Stimulated activated CD8-positive, alpha-beta memory T cell treated with anti-CD3 and anti-CD28 coated beads, Interleukin-4, amount 100 ng/mL, for 4 hours (primary cell): ENCODE measurements at places on chromosomes 6 and 20.

DNA sequence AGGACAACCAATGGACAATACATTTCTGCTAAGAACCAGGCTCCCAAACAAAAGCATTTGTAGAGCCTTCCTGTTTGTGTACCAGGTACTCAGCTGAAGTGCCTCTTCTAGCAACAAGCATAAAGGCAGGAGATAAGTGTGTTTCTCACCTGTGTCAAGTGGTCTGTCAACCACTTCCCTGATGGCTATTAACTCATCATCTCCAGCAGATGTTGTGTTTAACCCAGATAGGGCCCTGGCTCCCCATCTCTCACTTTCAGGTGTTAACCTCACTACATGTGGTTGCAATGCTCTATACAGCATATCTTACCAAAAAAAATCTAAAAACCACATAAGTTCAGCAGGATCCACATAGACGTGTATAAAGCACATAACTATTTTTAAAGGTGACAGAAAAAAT is 9.6 kb upstream of the IL17A start:
- DNase-seq = no peak

GRCh38 chr6:38273325-38273724 is 366.4 kb downstream of the BTBD9 start:
- no peak for DNase-seq

GRCh38 chr20:55936209-55936595 is 69.1 kb downstream of the CBLN4 start:
- DNase-seq = no peak

DNA sequence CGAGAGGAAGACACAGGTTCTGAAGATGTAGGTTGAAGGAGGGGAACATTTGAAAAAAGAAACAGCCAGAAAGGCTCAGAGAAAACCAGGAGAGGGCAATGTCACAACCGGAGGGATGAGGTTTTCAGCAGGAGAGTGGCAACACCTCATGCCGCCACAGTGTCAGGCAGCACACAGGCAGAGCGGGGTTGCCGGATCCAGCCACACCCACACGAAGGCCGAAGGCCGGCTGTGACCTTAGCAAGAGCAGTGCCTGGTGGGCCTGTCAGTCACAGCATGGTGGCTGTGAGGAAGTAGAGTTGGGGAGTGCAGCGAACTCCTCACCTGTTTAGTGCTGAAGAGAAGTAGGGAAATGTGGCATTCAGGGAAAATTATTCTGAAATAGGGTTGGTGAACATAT is 14.0 kb downstream of the HDDC2 start:
- DNase-seq = no peak

DNA sequence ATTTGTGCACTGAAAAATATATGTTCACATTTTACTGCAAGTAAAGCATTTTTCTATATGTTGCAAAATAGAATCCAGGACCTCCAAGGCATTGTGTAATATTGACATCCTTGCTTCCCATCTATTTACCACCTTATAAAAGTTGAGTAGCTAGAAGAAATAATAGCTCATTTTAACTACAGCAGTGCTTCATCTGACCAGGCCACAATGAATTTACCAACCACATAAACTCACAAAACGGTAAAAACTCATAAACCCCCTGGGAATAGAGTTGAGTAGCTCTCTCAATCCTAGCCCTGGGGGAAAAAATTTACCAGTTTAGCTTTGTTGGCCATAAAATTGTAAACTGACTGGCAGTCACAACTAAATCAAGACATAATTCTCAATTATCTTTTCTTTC is 3.9 kb downstream of the ATXN1 start:
- no peak for DNase-seq

DNA sequence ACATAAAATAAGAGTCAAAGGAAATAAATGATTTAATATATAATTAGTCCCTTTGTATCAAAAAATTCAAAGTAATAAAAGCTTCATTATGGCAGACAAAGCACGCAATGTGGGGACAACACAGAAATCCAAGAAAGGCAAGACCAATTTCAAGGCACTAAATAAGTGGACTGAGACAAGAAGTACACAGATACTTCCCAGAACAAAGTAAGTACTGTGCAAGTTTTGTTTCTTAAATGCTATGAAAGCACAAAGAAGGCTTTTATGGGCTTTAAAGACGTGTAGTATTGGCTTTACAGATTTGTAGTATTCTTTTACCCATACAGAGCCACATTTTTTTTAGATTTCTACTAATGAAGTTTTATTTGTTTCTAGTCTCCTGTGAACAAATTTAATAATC is 174.6 kb downstream of the TRDN start:
- no peak for DNase-seq

- DNase-seq = no peak
Observed at GRCh38 chr20:52936351-52937340, 35.5 kb upstream of the TSHZ2 start.

DNA sequence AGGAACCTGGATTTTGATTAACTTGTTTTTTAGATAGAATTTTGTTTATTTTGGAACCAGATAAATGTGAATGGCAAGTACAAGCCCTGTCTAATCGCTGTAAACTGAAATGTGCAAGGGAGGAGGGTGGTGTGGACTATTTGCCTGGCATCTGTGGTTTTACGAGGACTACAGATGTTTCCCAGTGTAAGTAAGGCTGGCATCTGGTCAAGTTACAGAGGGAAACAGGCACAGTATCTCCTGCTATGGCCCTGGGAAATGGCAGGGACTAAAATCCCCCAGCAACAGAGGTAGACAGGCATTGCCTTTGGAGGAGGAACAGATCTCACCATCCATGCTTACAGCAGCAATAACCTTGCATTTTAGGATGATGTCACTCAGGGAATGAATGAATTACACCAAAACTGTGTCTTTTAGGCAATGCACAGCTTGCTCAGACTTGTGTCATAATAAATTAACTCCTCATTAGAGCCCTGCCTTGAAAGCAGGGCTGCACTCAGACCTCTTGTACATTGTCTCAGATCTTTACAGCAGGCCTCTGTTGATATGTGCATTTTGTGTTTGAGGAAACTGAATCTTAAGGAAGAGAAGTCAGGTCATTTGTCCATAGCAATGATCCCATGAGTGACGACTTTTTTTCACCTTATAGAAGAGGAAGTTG is 96.2 kb downstream of the TCP11 start:
- DNase-seq = no peak

GRCh38 chr20:63288581-63289251 is 4.3 kb upstream of the COL20A1 start:
- no peak for DNase-seq

- no peak for DNase-seq
Observed at GRCh38 chr20:45347936-45348778, at the start of gene SDC4. TSS of gene SDC4 (minus strand) at chr20:45348424. CDS start at chr20:45348384, 40 bp downstream.

DNA sequence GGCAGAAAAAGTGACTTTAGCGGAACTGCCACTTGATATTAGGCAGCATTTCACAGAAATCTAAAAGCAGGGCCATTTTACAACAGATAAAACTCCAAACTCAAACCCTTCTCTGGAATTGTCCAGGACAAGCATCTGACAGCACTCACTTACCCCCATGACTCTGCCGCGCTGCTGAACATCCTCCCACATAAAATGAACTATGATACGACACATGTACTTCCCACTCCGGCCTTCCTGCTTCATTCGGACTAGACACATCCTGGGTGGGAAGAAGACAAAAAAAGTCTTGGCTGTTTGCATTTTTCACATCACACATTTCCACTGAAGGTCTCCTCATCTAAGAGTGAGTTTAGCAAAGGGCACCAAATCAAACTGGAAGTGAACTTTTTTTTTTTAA is 54.8 kb upstream of the FAM83C start:
- DNase-seq = no peak

GRCh38 chr6:132316970-132317369 is 84.3 kb downstream of the MOXD1 start:
- DNase-seq = no peak

DNA sequence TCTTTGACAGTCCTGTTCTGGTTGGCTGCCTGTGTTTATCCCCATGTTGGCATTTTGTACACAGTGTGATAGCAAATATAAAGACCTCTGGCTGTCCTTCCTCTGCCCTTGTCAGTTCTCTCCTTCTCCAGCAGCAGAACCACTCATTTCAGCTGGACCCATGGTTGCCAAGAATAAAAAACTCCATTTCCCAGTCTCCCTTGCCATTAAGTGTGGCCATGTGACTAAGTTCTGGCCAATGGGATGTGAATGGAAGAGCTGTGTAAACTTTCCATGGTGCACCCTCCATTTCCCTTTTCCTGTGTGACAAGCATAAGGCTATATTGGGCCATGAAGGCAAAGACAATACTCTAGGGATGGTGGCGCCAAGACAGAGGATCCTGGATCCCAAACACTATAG is 78.4 kb upstream of the TBC1D7 start:
- DNase-seq = no peak

DNA sequence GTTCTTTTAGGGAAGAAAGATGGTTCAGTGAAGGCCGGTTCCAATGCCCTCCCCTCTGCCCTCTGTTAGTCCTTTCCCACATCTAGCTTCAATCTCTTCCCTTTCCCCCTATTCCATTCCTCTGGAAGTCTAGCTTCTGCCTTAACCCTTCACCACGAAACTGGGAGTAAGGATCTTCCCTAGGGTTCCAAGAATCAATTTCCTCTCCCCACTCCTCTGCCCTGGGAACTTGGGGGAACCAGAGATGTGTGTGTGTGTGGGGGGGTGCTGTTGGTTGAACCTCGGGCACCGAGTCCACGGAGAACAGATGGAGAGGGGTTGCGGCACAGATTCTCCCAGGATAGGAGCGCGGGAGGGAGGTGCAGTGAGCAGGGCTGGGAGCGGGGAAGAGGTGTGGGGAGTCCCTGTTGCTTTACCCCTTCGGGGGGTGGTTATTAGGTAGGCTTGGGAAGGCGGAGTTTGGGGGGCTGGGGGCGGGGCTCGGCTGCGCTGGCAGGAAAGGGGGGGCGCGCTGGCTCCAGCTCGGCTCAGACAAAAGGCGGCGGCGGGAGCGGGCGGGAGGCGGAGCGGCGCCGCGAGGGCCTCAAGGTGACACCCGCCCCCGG is at the start of gene TMEM151B:
TMEM151B (plus strand) TSS at position 530 of the 605 bp plus-strand sequence. CDS start 293 bp downstream, outside the sequence.
- DNase-seq = no peak

GRCh38 chr6:167238146-167238693 is 52.9 kb upstream of the UNC93A start:
- DNase-seq = no peak
